ENCODE measurements at places on chromosomes 4 and X.

GRCh38 chr4:53861856-53862610, 202.4 kb downstream of the CHIC2 start:
- no peak for DNase-seq

DNA sequence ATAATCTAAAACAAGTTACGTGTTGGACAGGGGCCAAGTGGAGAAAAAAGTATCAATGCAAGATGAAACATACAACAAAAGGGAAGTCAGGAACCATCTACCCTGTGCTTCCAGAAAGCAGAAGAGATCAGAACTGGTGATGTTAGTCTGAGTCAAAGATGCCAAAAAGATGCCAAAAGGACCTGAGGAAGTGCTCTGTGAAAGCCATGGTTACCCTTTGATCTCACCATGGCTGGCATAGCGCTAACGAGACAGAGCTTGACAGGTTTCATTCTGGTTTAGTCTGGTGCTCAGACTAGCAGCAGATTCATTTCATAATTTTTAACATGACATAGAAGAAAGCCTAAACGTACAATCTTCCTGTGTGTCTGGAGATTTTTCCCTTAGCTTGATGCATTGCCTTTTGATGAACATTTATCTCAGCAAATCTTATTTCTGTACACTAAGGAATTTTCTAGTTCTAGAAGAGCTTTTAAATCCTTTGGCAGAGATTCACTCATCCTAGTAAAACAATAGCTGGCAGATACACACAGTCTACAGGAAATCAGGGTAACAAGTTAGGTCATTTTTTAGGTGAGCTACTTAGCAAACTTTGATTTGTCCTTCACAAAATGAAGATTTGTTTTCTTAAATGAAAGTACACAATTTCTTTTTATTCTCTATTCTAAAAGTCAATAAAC, 87.7 kb downstream of the COL25A1 start:
- no peak for DNase-seq

GRCh38 chr4:28508636-28509035, 1648.0 kb downstream of the STIM2 start:
- DNase-seq: no peak

DNA sequence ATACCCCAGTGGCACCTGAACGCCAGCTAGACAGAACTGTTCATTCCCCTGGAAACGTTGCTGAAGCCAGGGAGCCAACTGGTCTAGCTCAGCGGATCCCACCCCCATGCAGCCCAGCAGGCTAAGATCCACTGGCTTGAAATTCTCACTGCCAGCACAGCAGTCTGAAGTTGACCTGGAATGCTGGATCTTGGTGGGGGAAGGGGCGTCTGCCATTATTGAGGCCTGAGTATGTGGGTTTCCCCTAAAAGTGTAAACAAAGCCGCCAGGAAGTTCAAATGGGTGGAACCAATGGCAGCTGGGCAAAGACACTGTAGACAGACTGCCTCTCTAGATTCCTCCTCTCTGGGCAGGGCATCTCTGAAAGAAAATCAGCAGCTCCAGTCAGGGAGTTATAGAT, 213.0 kb downstream of the NKX6-1 start:
- no peak for DNase-seq

Data from CD4-positive, alpha-beta T cell treated with Interleukin-4 for 4 hours (primary cell).